ENCODE measurements at places on chromosomes 5 and 9. TPM values are rescaled to one million over a fixed set of nuclear protein-coding genes. Genes with fewer than 3 reads are reported as not detected.

DNA sequence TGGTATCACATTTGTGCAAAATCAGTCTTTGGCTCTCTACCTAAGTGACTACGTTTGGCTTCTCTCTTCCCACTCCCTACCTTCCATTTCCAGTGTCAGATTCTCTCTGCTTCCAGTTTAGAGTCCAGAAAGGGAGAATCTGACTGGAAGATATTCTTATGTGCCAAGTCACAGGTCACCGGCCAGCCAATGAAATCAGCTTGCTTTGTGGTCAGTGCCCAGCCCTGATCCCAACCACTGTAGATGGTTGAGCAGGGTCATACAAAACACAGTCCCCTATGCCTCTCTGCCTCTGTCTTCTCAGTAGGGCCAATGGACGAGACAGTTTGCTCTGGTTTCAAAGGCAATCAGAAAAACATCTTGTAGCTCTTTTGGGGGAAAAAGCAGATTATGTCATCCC is 15.6 kb upstream of the EPB41L4B start:
- DNase-seq, result no peak

Gene ECSCR
- 67.7 TPM for total RNA-seq

Gene SPINK4
- total RNA-seq, result not detected

Gene POLR3G
- 34.8 TPM for total RNA-seq

- no peak for DNase-seq
These were observed 716.5 kb downstream of the MTRR start for GRCh38 chr5:8585230-8586018.

DNA sequence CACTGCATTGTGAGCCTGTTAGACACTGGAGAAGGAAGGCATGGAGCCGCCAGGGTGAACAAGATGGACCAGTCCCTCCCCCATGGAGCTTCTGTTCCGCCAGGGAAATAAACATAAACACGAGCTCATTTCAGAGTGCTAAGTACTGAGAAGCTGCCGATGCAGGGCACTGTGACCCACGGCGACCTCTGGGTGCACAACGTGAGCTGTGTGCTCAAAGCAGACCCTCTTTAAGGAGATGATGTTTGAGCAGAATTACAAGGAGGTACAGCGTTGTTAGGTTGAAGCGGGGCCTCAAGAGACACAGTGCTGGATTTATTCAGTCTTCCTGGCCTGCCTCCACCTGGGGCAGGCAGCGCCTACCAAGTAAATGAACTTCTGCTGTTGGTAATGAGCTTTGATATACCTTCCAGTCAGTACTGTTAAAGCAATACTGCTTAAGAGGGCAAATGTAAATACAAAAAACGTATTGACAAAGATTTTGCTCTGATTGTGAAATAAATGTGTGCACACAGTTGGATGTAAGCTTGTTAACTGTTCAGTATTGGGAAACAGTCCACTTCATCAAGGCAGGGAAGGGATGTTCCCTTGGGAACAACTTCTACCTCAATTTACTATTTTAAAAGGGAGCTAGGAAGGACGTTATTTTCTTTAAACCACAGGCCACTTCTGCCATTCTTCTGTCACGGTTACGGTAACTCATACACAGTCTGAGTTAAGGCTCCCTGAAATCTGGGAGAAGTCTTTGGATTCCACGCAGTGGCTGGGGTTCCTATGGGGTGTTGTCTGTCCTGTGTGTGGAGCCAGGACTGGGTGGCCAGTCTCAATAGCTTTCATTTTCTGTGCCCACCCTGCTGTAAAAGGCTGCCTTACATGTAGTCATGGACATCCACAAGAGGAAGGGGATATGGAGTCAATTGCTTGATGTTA is 48.9 kb upstream of the DMRT1 start:
- DNase-seq, result no peak

- DNase-seq, result peak; percentile 17
These were observed 214.3 kb downstream of the C9orf50 start for GRCh38 chr9:129406278-129407225.

DNA sequence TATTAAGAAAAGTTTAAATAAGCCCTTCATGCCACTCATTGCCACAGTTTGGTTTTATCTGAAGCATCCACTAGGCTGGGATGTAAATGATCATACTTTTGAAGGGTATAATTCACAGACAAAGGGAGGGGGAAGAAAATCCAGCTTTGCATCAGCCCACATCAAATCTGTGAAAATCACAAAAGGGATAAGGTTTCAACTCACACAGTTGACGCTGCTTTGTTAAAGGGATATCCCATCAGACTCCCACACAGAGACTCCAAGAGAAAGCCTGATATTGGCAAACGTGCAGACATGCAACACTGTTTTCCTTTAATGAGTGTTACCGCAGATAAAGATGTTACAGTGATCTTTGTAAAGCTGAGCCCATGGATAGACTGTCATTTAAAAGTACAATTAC is 602.9 kb downstream of the TLE1 start:
- DNase-seq, result no peak

- DNase-seq, result peak; percentile 1
These were observed 81.4 kb downstream of the EDIL3 start for GRCh38 chr5:84303315-84303714.

Gene NMUR2
- total RNA-seq, result not detected

DNA sequence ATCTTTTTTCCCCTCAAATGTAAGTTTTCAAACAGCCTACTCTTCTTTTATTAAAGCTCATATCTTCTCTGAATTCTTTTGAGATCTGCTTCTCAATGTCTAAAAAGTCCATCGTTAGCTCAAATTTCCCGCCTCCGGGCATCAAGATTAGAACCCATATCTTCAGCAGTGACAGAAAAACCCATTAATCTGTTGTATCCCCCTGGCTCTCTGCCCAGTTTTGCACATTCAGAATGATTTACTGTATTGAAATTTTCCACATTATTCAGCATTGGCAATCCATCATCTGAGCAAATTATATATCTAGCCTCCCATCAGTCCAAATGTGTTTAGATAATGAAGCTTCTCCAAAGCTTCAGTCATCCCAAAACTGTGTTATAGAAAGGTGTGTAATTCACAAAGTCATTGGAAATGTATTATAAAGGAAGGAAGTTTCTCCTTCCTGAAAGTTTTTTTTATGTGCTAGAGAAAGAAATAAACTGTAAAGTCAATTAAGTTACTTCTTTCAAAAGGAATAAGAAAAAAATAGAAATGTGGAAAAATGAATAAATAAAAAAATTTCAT is 849.9 kb downstream of the MAT2B start:
- no peak for DNase-seq

GRCh38 chr9:76417394-76417793 is 23.2 kb upstream of the RFK start:
- no peak for DNase-seq

DNA sequence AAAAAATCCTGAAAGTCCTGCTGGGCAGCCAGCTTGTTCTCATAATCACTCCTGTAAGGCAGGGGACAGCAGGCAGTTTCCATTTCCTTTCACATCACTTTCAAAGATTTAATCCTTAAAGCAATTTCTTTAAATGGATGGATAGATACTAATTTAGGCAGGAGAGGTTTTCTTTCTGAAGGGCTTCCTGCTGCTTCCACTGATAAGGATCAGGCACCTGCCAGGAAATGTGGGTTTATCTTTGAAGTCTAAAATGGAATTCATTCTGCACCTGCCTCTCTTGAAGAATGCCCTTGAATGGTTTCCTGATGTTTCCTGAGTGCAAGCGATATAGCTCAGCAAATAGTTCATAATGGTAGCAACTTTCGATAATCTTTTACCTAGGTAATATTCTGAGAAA is 64.5 kb downstream of the STARD4 start:
- DNase-seq, result no peak

DNA sequence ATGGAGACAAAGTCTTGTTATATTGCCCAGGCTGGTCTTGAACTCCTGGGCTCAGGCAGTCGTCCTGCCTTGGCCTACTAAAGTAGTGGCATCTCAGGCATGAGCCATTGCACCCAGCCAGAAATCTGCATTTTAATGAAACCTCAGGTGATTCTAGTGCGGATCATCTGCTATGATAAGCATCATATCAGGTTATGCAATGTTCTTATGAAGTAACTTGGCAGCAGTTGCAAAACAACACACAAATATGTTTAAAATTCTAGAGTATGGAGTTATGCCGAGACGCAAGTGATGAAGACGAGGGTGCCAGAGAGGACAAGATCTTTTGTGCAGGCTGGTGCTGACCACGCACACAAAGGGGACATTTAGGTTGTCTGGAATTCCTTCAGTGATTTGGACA is 153.2 kb upstream of the MEF2C start:
- DNase-seq, result no peak

Gene KIAA0825
- total RNA-seq, result 0.56 TPM

- DNase-seq, result no peak
These were observed 85.7 kb upstream of the FAM169A start for GRCh38 chr5:74951865-74952264.

- no peak for DNase-seq
These were observed 24.8 kb downstream of the DAB2IP start for GRCh38 chr9:121675969-121676822.

Gene NEURL1B
- 0.10 TPM for total RNA-seq

DNA sequence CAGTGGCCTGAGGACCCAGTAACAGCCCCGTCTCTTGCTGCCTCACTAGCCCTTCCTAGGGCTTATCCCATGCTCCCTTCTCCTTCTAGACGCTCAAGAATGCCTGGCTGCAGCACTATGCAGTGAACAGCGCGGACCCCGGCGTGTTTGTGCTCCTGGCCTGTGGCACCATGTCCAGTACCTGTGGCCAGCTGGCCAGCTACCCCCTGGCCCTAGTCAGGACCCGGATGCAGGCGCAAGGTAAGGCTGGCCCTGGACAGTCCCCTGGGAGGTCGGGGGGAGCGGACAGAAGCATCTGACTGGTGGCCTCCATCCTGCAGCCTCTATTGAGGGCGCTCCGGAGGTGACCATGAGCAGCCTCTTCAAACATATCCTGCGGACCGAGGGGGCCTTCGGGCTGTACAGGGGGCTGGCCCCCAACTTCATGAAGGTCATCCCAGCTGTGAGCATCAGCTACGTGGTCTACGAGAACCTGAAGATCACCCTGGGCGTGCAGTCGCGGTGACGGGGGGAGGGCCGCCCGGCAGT is 20.5 kb downstream of the PTGES2 start:
- DNase-seq, result no peak

Gene LRRC70
- total RNA-seq, result 0.27 TPM

GRCh38 chr5:170792878-170793277 is 9.4 kb downstream of the GABRP start:
- DNase-seq, result no peak

Gene ZNF354C
- total RNA-seq, result 1.7 TPM

DNA sequence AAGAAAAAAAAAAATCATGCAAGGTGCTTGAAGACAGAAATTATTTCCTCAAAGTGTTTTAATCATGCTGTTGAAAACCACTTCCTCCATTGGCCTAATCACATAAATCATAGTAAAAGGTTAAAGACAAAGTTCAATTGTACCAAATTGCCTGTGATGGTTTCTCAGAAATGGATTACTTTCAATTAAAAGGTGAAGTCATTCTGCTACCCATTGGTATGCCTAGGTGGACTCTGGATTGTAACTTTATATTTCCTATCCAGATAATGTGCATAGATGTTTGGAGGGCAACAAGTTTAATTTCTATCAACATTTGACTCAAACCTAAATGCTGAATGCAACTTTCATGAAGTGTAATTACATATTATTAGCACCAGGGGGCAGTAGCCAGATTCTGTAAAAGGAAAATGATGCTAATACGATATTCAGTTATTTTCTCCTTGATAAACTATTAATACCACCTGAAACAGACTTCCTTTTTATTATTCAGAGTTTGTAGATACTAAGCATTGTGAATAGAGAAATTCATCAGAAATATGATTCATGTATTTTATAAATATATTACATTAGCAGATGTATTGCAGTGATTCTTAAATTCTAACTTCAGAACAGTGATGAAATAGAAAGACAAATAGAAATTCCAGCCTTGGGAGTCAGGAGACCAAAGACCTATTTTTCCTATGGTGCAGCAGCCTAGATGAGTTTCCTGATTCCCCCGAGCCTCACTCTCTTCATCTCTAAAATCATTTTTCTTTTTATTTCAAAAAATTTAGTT is 148.2 kb downstream of the CAAP1 start:
- DNase-seq, result peak; percentile 18

Gene ROR2
- 0.03 TPM for total RNA-seq

DNA sequence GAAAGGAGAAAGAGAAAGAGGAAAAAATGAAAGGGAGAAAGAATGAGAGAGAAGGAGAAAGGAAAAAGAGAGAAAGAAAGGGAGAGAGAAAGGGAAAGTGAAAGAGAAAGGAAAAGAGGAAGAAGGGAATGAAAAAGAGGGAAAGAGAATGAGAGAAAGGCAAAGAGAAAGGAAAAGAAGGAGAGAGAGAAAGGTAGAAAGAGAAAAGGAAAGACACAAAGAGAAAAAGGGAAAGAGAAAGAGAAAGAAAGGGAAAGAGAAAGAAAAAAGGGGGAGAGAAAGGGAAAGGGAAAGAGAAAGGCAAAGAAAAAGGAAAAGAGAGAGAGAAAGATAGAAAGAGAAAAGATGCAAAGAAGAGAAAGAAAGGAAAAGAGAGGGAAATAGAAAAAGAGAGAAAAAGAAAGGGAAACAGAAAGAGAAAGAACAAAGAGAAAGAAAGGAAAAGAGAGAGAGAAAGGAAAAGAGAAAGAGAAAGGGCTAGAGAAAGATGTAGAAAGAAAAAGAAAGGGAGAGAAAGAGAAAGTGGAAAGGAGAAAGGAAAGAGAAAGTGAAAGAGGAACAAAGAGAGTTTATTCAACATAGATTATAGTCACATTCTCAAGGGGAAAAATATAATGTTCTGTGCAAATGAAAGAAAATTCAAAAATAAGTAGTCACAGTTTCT is 165.2 kb downstream of the TMEM38B start:
- DNase-seq, result no peak

Gene SPINK7
- total RNA-seq, result not detected
